BE2C (cell line): ENCODE measurements at places on chromosomes 5 and 9.

DNA sequence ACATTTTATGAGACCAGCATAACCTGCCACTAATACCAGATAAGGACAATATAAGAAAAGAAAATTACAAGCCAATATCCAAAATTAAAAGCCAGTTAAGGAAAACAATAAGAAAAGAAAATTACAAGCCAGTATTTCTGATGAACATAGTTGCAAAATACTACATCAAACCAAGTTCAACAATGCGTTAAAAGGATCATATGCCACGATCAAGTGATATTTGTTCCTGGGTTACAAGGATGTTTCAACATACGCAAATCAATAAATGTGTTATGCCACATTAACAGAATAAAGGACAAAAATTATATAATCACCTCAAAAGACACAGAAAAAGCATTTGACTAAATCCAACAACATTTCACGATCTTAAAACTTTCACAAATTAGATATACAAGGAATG, 431.9 kb downstream of the ELAVL2 start:
- DNase-seq, result no peak

GRCh38 chr9:127847178-127847510, 7.3 kb downstream of the ENG start:
- DNase-seq, result no peak

DNA sequence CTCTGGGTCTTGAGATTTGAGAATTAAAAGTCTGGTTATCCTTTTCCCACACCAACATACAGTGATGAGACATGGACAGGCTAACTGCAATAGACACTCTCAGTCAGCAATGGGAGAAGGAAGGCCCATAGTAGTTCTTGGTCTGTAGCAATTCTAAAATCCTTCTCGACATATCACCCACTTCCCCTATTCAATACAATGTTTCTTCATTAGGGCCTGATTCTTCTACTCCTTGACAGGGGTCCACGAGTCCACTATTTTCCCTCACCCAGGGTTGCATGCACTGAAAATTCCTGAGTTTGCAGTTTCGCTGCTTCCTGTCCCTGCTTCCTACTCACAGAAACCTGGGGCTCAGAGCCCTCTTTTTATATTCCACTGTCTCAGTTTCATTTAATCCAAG, 402.8 kb downstream of the MAT2B start:
- no peak for DNase-seq

GRCh38 chr5:56605231-56605630, 210.1 kb upstream of the MAP3K1 start:
- no peak for DNase-seq

- no peak for DNase-seq
Measured at GRCh38 chr9:121345070-121345469, 25.0 kb downstream of the STOM start.

DNA sequence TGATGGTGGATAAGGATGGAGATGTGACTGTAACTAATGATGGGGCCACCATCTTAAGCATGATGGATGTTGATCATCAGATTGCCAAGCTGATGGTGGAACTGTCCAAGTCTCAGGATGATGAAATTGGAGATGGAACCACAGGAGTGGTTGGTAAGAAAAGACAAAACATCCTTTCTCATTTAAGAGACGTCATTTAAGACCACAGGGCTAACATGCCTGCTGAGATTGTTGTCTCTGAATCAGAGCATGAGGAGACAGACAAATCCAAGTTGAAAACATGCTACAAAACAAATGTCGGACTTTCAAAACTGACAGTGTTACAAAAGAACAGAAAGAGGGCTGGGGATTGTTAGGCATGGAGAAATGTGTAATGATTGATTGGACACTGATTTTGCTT, 4.6 kb downstream of the CCT5 start:
- DNase-seq, result no peak

DNA sequence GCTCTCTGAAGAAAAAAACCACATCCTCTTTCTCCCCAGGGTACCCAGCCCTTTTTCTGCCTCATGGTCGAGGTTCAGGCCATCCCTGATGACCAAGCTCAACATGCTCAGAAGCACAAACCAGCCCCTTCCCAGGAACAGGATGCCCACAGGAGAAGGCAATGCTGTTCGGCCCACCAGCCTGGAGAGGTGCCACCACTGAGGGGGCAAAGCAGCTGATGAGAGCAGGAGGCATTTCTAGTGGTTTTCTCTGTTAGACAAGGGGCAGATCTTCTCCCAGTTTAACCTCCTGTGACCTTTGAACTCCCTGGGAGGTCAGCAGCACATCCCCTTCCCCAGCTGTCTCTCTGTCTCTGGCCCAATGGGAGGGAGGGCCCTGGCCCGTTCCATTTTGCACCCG, 73.0 kb downstream of the PAX5 start:
- no peak for DNase-seq

DNA sequence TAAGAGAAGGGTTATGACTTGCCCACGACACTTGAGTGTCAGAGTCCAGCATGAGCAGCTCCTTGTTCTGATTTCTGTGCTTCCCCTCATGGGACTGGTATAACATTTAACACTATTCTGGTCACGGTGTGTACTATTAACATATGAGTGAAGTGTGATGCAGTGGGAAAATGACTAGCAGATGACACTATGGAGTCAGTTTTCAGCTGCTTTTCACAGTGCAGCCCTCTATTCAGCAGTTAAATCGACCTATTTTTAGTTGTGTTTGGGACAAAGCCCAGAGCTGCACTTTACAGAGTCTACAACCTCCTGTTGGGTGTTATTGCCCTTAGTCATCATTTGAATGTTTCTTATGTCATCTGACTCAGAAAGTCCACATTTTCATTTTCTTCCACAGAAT, 59.1 kb downstream of the CHSY3 start:
- DNase-seq, result no peak

GRCh38 chr5:142320851-142321560, 3.8 kb downstream of the SPRY4 start:
- DNase-seq, result peak; percentile 51

DNA sequence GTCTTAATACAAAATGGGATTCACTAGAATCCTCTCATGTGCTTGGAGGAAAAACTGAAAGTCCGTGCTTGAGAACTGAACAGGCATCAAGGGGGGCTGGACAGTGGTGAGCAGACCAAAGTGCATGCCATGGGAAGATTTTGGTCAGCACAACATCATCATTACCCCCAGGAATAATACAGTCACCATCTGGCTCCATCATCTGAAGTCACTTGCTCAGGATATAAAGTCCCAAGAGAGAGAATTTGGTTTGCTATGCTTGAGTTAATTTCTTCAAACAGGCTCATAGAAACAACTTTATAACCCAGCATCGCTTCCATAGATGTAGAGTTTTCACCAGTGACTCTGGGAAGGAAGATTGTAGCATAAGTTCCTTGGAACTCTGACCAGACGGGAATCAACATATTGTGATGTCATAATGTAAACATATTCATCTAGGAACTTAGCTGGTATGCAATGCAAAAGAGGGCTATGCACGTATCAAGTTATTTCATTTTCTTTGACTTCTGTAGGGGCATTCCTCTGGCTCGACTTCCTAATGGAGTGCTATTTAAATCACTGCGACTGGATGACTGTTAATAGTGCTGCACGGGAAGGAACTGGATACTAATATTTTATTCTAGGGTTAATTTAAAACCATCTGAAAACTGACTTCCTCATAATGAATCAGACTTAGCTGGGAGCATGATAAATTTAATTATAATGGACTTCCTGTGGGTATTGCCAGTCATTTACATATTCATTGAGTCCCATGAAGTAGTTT, 145.2 kb downstream of the MTRR start:
- DNase-seq, result no peak

GRCh38 chr9:91338681-91339080, 23.0 kb downstream of the AUH start:
- DNase-seq, result no peak

DNA sequence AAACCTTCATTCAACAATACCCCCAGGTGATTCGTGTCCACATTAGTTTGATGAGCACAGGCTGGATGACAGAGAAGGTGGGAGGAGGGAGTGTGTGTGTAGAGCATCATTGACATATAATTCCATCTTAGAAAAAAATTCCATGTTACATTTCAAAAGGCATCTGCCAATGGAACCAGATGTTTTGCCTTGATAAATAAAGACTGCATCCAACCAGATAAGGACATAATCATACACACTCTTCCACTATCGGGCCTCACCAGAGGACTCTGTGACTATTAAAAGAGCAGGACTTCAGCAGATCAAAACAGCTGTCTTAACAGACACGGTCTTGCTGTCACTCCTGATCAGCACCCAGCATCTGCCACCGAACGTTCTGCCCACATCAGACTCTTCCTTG, 96.4 kb upstream of the SPIN1 start:
- no peak for DNase-seq

DNA sequence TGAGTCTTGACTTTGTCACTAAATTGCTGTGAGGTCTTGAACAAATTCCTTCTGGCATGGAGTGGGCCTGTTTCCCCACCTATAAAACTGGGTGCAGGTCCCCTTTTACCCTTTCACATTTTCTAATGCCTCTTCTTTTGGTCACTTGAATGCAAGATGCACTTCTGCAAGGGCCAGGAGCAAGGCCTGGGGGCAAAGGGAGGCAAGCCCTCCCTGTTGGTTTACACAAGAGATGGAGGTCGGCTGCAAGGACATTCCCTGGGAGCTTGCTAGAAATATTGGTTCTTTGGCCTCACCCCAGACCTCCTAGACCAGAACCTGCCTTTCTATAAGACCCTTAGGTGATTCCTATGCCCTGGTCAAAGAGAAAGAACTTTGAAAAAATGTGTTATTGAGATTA, 5.8 kb downstream of the FOXE1 start:
- DNase-seq, result no peak

DNA sequence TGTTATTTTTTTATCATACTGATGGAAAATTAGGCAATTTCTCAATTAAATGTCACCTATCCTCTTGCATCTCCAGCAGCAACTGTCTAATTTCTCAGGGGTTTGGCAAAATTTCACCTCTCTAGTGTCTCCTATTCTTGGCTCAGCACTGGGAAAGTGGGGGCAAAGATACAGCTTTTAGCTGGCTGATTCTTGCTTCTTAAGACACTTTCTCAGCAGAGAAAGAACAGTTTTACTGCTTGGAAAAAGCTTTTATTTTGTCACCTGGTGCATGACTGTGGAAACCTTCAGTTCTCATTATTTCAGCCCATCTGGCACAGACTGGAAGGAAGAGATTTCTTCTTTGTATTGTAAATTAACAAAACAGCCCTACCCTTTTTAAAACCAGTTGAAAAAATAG, 283.6 kb upstream of the SGCD start:
- DNase-seq, result no peak

GRCh38 chr5:68464424-68464823, 248.9 kb downstream of the PIK3R1 start:
- DNase-seq, result no peak

DNA sequence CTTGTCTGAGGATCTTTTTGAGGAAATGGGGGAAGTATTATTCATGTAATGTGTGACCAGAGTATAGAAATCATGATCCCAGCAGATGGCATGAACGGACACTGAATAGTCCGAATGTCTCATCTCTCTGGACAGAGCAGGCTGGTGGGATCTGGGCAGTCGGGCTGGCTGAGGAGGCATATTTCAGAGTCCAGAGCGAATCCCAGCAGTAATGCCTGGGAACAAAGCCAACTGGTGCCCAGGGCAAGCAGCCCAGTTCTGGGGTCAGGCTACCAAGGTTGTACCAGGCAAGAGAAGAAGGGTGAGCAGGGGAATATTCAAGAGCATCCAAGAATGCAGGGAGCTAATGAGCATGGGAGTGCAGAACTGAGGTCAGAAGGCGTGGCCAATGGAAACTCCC, 306.4 kb downstream of the ZSWIM6 start:
- no peak for DNase-seq

GRCh38 chr9:75700252-75700640, 190.2 kb upstream of the PCSK5 start:
- DNase-seq, result no peak

GRCh38 chr9:133889584-133890301, 102.4 kb downstream of the VAV2 start:
- DNase-seq, result peak; percentile 53

- DNase-seq, result no peak
Measured at GRCh38 chr5:170619869-170620268, 116.0 kb downstream of the KCNIP1 start.

- DNase-seq, result no peak
Measured at GRCh38 chr9:92486371-92486770, 4.1 kb upstream of the ASPN start.

GRCh38 chr9:81621785-81622259, 67.5 kb downstream of the TLE1 start:
- DNase-seq, result no peak

GRCh38 chr5:41371738-41372137, 138.7 kb downstream of the PLCXD3 start:
- no peak for DNase-seq

DNA sequence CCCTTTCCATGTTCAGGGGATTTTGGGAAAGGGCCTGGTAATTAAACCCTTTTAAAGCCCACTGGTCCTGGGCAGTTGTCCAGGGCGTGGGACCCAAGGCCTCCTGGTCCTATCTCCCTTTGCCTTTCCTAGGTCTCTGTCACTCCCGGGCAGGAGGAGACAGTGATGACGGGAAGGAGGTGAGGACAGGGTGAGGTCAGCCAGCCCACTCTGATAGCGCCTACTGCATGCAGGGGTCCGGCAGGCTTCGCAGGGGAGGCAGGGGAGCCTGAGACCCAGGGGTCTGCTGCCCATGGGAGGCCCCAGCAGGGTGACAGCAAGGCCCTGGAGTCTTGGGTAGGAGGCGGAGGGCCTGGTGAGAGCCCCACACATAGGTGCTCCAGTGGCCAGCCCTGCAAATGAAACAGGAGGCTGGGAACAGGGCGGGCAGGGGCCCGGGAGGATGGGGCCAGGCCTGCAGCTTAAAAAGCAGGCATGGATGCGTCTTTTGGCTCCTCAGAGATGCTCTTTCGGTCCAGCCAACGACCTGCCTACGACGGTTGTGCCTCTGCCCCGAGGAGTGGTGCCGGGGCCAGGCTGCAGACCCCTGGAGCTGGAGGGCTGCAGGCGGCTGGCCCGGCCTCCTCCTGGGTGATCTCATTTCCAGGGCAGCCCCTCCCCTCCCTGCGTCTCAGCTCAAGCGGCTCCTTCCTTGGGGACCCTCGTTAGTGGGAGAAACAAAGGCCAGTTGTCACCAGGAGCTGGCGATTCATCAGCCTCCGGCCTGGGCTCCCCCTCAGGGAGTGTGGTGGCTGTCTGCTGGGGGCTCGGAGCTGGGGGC, 6.7 kb upstream of the RXRA start:
- no peak for DNase-seq

- no peak for DNase-seq
Measured at GRCh38 chr9:137365552-137366444, 57.2 kb downstream of the EXD3 start.

- no peak for DNase-seq
Measured at GRCh38 chr5:151180291-151180690, 22.7 kb upstream of the ANXA6 start.

DNA sequence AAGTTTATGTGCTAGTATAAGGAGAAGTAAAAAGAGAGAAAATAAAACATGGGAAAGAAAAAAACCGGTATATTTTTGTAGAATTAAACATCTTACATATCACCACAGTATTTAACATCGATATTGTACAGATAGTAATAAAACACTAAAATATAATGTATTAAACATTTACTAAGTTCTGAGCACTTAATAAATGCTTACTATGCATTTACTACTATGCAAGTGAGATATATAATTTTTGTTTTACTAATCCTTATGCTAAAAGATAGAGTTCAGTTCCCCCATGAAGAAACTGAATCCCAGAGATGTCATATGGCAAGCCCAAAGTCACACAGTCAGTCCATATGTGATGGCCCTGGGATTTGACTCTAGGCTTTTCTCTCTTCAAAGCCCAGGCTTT, 51.1 kb downstream of the SH3TC2 start:
- no peak for DNase-seq

GRCh38 chr5:83555263-83555662, 83.7 kb downstream of the VCAN start:
- DNase-seq, result no peak
